Thoracic aorta (tissue), 2 donors: ENCODE measurements at places on chromosomes 1 and 21. TPM values are rescaled to one million over a fixed set of nuclear protein-coding genes. Genes with fewer than 3 reads are reported as not detected.

- H3K27me3 ChIP-seq = no peaks in the 10 kb centered on the region
- no peak overlapping the region for H3K27ac ChIP-seq
- no peak overlapping the region for H3K4me3 ChIP-seq
Observed at GRCh38 chr1:18279351-18280074, 171.9 kb downstream of the IGSF21 start.

GRCh38 chr1:206472024-206472423 lies 1.7 kb downstream of the IKBKE start:
- DNase-seq = no peak
- H3K27ac ChIP-seq = no peak overlapping the region
- H3K4me3 ChIP-seq = no peak overlapping the region
- H3K27me3 ChIP-seq = no peaks in the 10 kb centered on the region
- H3K4me1 ChIP-seq = peaks cover 11% of the 10 kb centered on the region
- H3K36me3 ChIP-seq = no peaks in the 10 kb centered on the region

GRCh38 chr1:164602480-164603093 lies 43.6 kb downstream of the PBX1 start:
- no peaks in the 10 kb centered on the region for H3K36me3 ChIP-seq
- H3K4me1 ChIP-seq = peaks cover 5% of the 10 kb centered on the region
- no peaks in the 10 kb centered on the region for H3K27me3 ChIP-seq

Gene FCRL5
- total RNA-seq = 0.54 TPM
